ENCODE measurements at places on chromosomes 16 and 17.

GRCh38 chr17:6780001-6780400 lies 4.0 kb downstream of the FBXO39 start:
- no peak for DNase-seq

DNA sequence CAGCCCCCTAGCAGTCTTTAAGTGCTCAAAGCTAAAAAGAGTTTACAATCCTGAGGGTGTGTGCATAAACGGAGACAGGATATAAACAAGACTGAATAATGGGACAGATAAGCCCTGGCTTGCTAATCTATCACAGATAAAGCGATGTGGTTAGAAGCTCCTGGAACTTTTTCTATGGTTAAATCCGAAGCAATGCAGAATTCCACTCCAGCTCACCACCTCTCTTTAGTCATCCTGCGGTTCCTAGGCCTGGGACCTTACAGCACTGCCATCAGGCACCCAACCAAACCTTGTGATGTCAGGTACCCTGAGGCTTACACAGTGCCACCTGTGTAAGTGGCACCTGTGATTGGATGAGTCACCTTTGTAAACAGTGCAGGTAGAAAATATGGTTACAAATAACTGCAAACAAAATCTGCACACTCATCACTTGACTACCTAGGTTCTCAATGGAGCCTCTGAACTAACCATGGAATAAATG lies 31.5 kb upstream of the B4GALNT2 start:
- DNase-seq = no peak

DNA sequence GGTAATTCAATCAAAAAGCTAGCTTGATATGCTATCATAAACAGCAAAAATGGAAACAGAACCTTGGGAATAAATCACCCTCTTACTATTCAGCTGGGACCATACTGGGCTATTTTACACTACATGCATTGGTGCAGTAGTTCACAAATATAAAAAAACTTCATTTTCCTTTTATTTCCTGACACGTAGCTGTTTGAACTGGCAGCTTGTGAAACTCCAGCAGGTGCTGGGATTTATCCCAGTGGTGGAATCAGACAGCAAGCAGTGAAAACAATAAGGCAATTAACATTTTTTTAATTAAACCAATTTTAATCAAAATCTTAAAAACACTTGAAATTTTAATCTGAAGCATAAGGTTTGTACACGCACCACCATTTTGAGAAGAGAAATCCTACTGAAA lies 240.4 kb upstream of the IRX5 start:
- DNase-seq = no peak

DNA sequence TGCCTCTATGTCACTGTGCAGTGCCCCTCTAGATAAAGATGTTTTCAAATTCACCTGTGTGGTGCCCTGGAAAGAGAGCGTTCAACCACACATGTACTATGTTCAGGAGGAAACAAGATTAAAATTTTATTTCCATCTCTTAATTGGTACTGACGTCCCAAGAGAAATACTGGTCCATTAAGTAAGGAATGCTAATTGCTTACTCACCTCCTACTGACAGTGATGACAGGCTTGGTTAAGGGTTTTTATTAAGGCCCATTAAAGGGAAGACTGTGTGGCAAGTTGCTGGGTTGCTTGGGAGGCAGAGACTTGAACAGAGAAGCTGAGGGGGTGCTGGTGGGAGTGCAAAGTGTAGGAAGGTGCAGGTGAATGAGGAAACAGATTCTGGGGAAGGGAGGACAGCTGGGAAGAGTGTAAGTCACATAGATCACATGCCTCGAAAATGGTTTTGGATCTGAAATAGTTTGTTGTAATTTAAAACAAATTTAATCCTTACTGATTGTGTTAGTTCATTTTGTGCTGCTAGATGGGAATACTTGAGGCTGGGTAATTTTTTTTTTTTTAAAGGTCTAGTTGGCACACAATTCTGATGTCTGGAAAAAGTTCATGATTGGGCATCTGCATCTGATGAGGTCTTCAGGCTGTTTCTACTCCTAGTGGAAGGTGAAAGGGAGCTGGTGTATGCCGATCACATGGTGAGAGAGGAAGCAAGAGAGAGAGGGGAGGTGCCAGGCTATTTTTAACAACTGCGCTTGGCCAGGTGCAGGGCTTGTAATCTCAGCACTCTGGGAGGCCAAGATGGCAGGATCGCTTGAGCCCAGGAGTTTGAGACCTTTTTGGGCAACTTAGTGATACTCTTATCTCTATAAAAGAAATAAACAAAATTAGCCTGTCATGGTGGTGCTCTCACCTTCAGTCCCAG lies 140.5 kb downstream of the CACNG3 start:
- DNase-seq = no peak

- DNase-seq = no peak
Observed at GRCh38 chr16:4728676-4729075, 5.4 kb downstream of the ANKS3 start.

- DNase-seq = no peak
Observed at GRCh38 chr16:29698484-29699323, 19.7 kb downstream of the QPRT start.

DNA sequence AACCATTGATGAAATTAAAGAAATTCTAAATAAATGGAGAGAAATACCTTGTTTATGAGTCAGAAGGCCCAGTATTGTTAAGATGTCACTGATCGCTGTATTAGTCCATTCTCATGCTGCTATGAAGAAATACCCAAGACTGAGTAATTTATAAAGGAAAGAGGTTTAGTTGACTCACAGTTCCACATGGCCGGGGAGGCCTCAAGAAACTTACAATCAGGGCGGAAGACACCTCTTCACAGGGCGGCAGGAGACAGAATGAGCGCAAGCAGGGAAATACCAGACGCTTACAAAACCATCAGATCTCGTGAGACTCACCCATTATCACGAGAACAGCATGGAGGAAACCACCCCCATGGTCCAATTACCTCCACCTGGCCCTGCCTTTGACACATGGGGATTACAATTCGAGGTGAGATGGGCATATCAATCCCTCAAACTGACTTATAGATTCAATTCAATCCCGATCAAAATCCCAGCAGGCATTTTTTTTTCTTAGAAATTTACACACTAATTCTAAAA lies 157.2 kb downstream of the ENGASE start:
- no peak for DNase-seq
